ENCODE measurements at places on chromosomes 1 and 21.
A peak's percentile ranks its signal among the peaks of the same experiment; 100 is the strongest.

DNA sequence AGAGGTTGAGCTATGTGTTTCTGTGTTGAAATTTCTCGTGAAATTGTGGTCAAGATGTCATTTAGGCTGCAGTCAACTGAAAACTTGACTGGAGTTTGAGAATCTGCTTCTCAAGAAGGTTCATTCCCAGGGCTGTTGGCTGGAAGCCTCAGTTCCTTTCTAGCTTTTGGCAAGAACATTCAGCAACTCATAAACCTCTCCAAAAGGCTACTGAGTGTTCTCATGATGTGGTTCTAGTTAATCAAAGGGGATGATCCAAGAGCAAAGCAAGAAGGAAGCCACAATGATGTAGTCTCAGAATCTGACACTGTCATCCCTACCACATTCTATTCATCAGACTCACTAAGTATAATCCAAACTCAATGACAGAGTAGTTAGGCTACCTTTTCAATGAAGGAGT is 66.6 kb downstream of the SPATA6 start:
- no peak for DNase-seq

- no peak for DNase-seq
Observed at GRCh38 chr1:225950905-225951497, 10.0 kb upstream of the LEFTY2 start.

DNA sequence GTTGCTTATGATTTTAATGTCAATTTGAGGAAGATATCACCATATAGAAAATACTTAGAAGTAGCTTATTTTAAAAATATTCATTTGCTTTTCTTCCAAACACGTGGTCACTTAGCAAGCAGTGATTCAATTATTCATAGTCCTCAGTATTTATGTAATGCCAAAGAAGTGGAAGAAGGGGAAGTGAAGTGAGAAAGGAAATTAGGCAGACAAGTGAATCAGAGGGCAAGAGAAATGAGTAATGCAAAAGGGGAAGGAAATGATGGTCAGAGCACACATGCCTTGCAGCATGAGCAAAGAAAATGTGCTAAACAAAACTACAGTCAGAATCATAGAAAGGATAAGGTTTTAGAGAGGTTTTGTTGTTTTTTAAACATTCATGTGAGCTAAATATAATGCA is 31.8 kb downstream of the SDCCAG8 start:
- no peak for DNase-seq

GRCh38 chr1:246790364-246790763 is 66.2 kb downstream of the SCCPDH start:
- DNase-seq, result no peak

DNA sequence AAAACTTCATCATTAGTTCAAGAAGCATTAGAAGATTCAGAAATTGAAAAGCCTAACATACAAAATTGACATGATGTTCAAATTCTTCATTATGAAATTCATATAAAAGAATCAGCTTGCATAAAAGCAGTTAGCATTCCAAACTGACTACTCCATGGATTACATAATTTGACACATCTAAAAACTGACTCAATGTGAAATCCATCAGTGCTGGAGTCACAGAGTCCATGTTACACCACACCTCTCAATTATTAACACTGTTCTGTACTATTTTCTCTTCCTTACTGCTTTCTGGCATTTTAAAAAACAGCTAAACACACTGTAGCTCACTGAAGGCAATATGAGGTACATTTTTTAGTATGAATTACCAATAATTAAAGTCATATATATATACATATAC is 28.0 kb downstream of the ARHGAP29 start:
- DNase-seq, result no peak

- no peak for DNase-seq
Observed at GRCh38 chr1:76677416-76678405, 189.6 kb upstream of the ST6GALNAC5 start.

GRCh38 chr21:18716578-18717138 is 313.1 kb upstream of the TMPRSS15 start:
- peak; percentile 2 for DNase-seq

GRCh38 chr1:6041432-6042062 is 4.1 kb upstream of the KCNAB2 start:
- DNase-seq, result peak; percentile 45

DNA sequence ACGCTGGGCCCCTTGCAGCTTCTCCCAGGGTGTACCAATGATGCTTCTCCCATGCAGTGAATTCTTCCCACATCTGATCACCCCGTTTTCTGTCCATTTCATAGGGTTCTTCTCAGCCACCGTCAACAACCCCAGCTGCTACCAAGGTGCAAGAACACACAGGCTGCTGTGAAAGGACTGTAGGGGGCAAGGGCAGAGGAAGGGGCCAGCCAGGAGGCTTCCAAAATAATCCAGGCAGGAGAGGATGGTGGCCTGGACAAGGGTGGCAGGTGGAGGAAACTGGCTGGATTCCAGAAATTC is 113.3 kb upstream of the WNT4 start:
- DNase-seq, result no peak

DNA sequence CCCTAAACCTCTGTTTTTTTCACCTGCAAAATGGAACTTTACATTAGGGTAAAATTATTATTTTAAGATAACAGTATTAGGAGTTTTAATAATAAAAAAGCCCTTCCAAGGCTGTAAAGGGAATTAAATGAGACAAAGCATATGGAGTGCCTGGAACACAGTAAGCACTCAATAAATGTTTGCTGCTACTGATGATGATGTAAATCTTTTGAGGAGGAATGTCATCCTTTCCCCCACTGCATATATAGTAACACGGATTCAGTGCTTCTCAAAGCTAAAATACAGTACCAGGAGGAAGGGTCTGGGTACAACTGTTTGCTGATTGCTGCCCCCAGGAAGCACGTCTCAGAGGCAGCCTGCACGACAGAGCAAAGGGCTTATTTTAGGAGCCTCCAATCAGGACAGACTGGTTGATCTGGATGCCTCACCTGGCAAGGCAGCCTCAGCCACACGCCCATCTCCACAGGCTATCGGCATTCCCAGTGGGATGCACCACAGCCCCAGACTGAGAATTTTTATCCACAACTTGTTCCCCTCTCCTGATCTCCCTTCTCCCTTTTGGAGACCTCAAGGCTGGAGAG is 64.4 kb downstream of the GADD45A start:
- no peak for DNase-seq

- DNase-seq, result no peak
Observed at GRCh38 chr1:12649971-12650421, 6.1 kb downstream of the AADACL4 start.

GRCh38 chr1:10155087-10155712 is 55.2 kb upstream of the KIF1B start:
- no peak for DNase-seq

DNA sequence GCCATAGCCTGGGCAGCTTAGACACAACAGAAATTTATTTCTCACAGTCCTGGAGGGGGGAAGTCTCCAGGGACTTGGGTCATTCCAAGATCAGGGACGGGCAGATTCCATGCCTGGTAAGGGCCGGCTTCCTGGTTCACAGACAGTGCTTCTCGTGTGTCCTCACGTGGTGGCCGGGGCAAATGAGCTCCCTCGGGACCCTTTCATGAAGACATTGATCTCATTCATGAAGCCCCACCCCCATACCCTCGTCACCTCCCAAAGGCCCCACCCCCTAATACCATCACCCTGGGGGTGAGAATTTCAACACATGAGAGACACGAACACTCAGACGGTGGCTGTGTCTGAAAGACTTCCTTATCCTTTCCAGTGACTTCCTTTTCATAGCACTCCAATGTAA is 51.5 kb downstream of the ACOT7 start:
- no peak for DNase-seq

GRCh38 chr1:168894397-168894903 is 165.4 kb upstream of the DPT start:
- no peak for DNase-seq

DNA sequence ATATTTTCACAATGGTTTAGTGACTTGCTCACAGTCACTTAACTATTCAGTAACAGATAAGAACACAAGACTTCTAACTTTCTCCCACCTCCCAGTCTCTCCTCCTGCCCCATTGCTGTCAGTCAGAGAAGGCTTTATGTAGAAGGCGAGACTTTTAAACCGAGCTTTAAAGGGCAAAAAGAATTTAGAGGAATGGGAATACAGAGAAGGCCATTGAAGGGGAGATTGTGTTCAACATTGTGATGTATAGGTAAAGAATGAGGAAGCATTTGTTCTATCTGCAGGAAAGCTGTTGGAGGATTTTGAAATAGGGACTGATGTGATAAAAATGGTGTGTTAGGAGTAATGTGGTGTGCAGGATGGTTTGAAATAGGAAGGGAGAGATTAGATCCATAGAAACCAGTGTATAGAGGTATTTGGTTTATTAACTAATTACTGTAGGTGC is 7.3 kb downstream of the POU2F1 start:
- no peak for DNase-seq

- no peak for DNase-seq
Observed at GRCh38 chr1:70264839-70265238, 43.7 kb downstream of the SRSF11 start.

GRCh38 chr1:159010391-159010790 is 684 bp downstream of the IFI16 start:
- no peak for DNase-seq

- DNase-seq, result peak; percentile 61
Observed at GRCh38 chr21:33229784-33230544, at the start of gene IFNAR2. TSS of gene IFNAR2 (plus strand) at chr21:33229938. CDS start at chr21:33241923, 11,985 bp downstream.

GRCh38 chr1:174023440-174023839 is 1.3 kb upstream of the RC3H1 start:
- no peak for DNase-seq
